CD4-positive, alpha-beta memory T cell (primary cell): ENCODE measurements at places on chromosomes 6 and 20.

DNA sequence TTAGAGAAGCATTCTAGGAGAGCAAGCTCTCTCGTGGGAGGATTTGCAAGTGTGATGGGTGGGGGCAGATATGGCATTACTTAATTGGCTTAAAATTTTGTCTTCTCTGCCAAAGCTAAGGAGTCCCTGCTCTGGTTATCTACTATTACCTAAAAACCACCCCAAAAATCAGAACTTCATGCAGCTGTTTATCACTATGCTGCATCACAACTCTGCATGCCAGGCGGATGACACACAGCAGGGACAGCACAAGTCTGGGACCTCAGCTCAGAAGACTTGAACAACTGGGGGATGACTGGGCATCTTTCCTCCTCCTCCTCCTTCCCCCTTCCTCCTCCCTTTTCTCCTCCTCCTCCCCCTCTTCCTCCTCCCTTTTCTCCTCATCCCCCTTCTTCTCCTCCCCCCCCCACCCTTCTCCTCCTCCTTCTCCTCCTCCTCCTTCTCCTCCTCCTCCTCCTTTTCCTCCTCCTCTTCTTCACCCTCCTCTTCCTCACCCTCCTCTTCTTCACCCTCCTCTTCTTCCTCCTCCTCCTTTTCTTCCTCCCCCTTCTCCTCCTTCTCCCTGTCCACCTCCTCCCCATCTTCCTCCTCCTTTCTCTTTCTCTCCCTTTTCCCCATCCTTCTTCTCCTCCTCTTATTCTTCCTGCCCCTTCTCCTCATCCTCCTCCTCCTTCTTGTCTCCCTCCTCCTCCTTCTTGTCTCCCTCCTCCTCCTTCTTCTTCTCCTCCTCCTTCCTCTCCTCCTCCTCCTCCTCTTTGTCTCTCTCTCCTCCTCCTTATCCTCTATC, 218.6 kb upstream of the PMEPA1 start:
- DNase-seq, result no peak

GRCh38 chr20:23456873-23457272, 4.2 kb upstream of the CST11 start:
- no peak for DNase-seq

DNA sequence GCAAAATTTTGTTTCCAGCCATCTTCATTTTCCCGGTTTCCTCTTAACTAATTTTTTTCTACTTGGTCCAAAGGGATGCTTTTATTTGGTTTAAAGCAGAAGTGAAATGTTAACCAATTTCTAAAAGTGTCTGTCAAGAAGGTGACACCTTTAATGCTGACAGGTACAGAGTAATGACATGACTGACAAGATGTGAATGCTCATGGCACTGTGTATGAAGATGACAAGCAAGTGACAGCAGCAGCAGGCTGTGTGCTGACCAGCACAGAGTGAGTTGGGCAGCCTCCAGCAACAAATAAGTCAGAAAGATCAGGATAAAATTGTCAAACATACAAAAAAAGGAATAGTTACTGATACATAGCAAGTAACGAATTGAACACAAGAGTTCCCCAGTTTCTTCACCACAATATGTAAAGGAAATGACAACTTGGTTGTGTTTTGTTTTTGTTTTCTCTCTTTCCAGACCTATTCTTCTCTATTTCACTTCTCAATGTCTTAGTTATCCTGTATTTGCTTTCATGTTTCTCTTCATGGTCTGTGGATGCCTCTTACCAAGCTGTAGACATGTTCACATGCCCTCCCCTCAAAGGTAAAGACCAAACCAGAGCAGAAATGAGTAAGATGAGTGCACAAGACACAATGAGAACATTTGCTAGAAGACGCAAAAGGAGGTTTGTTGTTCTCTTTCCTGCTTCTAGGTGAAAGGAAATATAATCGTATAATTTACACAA, 174.9 kb downstream of the FRK start:
- no peak for DNase-seq

GRCh38 chr6:11798096-11798495, 19.5 kb upstream of the ADTRP start:
- no peak for DNase-seq
